ENCODE measurements at places on chromosomes 3 and 15.

- DNase-seq, result no peak
These were observed 157.7 kb downstream of the MBNL1 start for GRCh38 chr3:152426393-152426792.

GRCh38 chr3:140386357-140387100 lies 291.3 kb upstream of the TRIM42 start:
- no peak for DNase-seq

DNA sequence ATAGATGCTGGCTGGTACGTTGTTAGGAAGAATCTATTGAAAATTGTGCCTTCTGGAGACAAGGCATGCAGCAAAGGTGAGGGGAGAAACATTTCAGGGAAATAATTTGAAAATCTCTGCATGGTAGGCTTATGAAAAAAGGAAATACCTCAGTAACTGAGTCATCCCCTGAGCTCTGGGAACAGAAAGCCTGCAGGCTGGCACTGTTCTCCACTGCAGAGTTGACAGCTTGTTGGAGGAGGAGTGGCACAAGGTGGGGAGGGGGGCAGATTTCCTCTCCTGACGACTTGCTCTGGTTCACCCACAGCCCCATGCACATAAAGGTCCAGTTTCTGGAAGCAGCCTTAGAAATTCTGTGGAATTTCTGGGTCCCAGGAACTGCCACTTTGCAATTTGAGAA lies 179.4 kb downstream of the ABHD5 start:
- no peak for DNase-seq

- no peak for DNase-seq
These were observed 82.1 kb upstream of the BCHE start for GRCh38 chr3:165919284-165919683.

GRCh38 chr3:120449701-120450599 lies 842 bp downstream of the FSTL1 start:
- DNase-seq, result no peak

GRCh38 chr3:106332884-106333283 lies 464.1 kb upstream of the CBLB start:
- no peak for DNase-seq
